Activated naive CD4-positive, alpha-beta T cell (primary cell): ENCODE measurements at places on chromosomes 3 and 15.

DNA sequence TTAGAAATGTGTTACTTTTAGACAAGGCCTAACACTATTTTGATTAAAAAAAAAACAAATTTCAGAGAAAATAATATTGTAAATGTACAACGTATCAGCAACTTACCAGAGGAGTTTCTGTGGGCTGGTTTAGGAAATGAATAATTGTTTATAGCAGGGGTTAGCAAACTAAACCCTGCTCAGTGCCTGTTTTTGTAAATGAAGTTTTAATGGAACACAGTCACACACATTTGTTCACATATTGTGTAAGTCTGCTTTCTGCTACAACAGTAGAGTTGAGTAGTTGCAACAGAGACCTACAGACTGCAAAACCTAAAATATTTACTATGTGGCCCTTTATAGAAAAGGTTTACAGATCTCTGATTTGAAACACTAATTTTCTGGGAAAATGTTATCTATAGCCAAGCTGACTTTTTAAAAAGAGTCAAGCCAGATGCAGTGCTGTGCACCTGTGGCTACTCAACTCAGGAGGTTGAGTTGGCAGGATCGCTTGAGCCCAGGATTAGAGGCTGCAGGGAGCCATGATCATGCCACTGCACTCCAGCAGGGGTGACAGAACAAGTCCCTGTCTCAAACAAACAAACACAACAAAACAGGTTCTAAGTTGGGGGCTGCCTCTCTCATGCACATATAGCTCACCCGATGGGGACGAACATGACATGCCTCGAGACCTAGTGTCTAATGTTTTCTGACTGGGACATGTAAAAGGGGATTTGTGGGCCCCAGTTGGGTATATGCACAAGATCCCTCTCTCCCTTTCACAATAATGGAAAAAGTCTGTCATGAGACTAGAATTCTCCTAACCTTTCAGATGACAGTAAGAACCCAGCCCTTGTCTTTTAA is 182.5 kb downstream of the TNIK start:
- no peak for DNase-seq

DNA sequence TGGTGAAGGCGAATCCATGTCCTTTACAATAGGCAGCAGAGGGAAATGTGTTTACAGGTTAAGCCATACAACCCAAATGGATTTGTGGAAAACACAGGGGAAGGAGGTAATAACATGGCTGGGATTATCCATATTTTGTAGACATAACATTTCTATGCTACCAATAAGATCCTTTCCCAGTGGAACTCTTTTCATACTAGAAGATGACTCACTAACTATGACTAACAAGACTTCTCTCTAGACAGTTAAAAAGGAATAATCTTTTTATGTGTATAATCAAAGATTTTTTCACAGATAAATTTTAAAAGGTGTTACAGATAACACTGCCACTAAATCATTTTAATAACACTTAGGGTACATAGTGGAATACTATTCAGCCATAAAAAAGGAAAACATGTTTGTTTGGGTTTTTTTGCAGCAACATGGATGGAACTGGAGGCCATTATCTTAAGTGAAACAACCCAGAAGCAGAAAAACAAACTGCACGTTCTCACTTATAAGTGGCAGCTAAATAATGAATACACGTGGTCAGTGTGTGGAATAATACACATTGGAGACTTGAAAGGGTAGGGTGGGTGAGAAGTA is 39.6 kb downstream of the VPS13C start:
- DNase-seq = no peak

- DNase-seq = no peak
Measured at GRCh38 chr15:77412972-77413698, 6.8 kb downstream of the PEAK1 start.

DNA sequence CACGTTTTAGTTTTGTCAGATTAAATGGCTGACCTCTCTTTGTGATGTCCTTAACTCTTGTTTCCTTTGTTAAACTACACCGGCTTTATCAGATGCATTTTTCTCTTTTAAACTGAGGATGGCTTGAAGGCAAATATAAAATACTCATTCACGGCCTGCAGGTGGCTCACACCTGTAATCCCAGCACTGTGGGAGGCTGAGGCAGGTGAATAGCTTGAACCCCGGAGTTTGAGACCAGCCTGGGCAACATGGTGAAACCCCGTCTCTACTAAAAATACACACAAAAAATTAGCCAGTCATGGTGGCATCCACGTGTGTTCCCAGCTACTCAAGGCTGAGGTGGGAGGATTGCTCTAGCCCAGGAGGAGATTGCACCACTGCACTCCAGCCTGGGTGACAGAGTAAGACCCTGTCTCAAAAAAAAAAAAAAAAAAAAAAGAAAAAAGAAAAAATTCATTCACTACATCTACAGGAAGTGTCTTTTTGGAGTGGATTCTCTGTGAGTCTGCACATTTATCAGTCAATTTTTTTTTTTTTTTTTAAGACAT is 34.7 kb upstream of the SACM1L start:
- no peak for DNase-seq

DNA sequence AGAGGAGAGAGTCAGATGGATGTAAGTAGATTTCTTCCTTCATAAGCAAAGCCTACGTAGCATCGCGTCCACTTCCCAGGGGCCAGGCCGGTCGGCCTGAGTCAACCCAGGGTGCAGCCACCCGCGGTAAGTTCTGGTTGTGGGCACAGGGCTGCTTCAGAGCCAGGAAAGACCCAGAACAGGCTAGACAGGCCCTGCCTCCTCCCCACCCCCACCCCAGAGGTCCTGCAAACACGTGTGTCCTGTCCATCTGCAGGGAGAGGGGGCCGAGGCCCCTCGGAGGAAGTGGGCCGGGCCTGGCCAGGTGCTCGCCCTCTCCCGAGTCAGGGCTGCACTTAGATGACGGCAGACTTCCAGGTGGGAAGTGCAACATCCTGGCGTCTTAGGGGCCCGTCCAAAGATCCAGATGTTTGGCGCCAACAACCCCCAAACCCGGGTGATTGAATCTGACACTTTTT is 100.8 kb upstream of the ALDH1A3 start:
- no peak for DNase-seq

DNA sequence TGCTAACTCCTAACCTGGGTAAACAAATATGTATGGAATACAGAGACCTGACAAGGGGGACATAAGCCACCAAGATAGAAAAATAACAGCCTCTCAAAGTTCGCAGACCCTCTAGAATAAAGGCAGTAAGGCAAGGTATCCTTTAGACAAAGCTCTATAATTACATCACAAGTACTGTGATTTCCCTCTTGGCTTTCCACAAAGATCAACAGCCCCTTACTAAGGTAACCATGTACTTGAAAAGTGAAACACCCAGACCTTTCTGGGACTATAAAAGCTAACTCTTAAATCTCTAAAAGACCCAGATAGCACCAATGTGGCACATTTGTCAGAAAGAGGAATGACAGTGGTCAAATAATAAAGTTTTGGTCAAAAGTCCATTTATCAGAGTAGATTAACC is 51.9 kb downstream of the TBL1XR1 start:
- DNase-seq = no peak

- no peak for DNase-seq
Measured at GRCh38 chr3:50251220-50251619, 15.2 kb downstream of the GNAI2 start.

DNA sequence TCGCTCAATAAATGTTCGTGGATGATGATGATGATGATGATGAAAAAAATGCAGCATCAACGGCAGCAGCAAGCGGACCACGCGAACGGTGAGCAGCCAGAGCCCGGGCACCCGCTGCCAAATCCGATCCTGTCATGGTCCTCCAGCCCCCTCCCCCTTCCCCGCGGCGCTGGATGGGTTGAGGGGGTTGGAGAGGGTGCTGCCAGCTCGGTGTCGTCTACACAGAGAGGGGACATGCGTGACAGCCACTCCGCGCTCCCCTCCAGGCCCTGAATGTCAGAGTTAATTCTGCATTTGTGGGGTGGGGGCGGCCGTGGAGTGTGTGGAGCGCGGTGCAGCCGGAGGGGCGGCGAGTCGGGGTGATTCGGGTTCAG is 722 bp downstream of the CACNA1D start:
- DNase-seq = no peak

GRCh38 chr3:196274585-196274984 is 12.9 kb downstream of the PCYT1A start:
- DNase-seq = no peak

GRCh38 chr15:81001152-81002008 is 657 bp downstream of the TLNRD1 start:
- no peak for DNase-seq

DNA sequence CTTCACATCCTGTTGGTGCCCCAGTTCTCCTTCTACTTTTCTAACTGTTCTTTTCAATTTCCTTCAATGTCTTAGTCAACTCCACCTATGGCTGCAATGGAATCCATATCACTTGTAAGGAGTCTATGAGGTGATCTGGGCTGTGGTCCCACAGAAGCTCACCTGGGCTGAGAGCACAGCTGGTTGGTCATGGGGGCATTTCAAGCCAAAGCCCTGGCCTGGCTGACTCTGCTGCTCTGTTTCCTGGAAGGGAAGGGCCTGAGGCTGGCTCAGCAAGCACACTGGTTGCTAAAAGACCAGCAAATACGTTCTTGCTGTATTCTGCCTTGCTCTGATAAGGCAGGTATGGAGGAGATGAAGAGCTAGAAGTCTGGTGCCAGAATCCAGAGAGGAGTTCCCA is 29.0 kb downstream of the AMOTL2 start:
- DNase-seq = no peak

DNA sequence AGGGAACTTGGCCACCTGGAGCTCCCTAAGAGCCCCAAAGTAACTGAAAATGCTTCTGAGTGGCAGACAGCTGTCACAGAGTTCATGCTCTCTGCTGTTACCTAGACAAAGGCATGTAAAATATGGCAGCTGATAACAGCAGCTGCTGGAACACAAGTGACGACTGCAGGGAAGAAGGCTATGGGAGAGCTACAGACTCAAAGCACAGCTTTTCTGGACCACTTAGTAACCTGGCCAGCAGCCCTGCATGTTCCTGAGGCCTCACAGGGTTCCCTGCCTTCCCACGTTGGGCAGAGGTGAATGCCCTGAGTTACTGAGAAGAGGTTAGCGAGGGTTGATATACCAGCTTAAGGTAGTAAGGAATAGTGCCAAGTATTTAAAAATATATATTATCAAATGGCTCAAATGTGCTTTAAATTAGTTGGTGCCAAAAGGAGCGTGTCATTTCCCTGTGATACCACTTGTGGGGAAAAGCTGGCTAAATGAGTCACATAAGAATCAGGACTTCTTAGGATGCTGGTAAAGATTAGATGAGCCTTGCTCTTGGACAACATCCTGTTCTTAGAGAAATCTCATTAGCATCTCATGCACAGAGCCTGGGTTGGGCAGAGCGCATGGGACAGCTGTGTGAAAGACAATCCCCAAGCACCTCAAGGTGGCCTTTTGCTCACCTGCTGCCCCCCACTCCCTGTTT is 76.4 kb upstream of the SCN5A start:
- DNase-seq = no peak

DNA sequence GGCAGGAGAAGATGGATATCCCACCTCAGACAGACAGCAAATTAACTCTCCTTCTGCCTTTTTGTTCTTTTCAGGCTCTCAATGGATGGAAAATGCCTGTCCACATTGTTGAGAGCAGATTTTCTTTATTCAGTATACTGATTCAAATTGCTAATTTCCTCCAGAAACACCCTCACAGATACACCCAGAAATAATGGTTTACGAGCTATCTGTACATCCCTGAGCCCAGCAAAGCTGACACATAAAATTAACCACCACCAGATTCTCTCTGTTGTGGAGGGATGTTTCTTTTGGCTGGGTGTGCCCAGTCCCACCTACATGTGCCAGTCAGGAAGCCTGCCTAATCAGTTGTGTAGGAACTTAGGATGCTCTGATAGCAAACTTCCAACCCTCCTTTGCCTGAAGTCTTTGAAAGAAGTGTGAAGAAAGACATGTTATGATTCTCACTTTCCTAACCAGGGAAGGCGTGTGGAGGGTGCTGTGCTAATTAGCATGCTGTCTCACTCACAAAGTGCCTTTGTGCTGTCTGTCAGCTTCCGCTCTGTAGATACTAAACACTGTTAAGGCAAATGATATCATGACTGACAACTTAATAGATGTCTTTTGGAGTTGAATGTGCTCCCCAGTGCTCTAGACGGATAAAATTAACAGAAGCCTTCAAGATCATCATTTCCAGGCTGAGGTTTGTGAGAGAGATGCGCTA is 208.5 kb downstream of the CLSTN2 start:
- no peak for DNase-seq

GRCh38 chr15:88255484-88256278 is 858 bp downstream of the NTRK3 start:
- DNase-seq = no peak

DNA sequence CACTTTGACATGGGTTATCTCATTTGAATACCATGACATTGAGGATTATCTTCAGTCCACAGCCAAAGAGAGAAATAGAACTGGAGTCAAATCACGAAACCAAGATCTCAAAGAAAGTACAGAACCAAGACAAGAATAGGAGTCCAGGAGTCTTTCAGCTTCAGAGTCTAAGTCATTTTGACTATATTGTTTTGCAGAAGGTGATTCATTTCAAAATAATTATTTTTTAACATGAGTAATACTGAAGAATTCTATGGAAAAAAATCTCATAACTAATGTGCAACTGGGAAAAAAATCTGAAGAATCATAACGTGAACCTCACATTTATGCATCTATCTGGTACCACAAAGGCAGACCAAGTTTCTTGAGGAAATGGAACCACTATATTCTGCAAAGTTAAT is 60.3 kb downstream of the UBE3A start:
- no peak for DNase-seq

DNA sequence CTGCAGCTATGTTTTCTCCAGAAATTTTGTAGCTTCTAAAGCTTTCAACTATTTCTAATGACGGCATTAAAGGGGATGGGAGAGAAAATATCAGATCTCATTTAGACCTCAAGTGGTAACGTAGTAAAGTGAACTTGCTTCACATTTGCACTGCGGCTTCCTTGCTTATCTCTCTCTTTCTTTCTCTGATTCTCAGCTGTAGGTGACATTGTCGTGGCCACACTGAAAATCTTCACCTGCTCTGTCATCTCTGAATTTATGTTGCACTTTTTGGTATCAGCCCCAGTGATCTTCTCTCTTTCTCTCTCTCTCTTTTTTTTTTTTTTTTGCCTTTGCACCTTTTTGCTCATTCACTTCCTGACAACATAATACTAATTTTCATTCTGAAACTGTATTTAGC is 254.1 kb upstream of the SATB1 start:
- no peak for DNase-seq

DNA sequence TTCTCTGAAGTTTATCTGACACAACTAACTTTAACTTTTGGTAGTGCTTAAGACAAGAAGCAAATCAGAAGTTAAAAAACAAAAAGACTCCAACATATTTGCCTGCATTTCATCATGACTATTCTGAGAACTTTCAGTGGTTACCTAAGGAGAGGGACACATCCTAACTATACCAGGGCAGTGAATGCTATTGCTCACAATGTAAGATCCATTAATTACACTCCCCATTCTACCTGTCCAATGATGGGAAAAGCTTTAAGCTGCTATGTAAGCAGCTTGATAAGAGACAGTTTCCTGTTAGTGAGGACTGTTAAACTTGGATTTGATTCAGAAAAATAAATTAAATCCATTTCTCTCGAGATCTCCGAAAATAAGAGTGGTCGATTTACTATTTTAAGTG is 37.5 kb downstream of the SERPINI1 start:
- no peak for DNase-seq
